ENCODE measurements at places on chromosomes 4 and X.

DNA sequence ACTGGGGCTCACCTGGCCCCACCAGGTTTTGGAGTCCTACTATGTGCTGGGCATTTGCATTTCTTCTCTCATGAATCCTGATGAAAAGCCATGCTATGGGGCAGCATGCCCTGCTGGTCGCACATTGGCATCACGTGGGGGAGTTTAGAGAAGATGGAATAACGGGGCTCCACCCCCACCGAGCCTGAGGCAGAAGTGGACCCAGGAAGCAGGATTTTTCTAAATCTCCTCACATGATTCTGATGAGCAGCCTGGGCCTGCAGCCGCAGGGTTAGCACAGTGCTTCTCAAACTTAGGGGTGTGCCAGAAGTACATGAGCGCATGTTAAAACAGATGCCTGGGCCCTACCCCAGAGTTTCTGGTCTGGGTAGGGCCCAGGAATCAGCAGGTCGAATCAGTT is 4.6 kb upstream of the SORCS2 start:
- no peak for DNase-seq

DNA sequence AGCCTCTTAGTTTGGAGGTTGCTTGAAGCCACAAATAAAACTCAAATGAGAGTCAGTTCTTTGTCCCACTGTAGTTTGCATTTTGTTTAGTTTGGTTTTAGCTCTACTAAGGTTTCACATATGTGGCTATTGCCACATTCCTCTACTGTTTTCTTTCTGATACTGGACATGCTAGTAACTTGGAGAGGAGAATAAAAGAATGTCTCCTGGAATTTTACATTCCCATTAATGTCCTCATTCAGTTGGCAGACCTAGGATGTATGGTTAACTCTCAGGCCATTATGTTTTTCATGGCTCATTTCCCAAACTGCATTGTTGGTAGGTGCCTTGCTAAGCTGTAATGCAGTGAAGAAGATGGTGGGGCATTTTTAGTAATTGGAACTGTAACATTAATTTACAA is 29.9 kb downstream of the UPRT start:
- DNase-seq, result no peak

- no peak for DNase-seq
These were observed 496.6 kb downstream of the IL1RAPL1 start for GRCh38 chrX:29083823-29084222.

DNA sequence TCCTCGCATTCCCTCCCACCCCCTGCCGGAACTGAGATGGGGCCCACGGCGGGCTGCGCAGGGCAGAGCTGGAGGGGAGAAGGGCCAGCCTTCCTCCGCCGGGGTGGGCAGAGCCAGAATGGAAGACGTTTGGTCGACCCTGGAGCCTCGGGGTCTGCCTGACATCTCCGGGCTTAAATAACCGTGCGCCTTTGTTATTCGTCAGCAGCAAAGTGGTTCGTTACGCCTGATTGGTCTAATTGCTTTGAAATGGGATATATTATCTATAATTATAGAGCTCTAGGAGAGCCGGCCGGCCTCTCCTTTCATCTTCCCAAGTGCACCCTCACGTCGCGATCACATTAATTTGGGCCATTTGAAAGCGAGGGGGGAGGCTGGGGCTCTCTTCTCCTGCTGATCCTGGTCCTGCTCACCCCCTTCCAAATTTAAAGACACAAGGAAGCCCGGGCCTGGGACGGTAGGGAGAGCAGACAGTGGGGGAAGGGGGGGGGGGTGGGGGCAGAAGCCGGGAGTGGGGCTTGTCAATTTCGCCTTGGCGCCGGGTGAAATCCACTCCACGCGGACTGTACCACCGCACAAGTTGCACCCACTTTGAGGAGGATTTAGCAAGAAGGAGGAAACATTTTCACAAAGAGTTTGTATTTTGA is 4.7 kb upstream of the MSX1 start:
- no peak for DNase-seq

- DNase-seq, result no peak
These were observed 136.2 kb upstream of the BOD1L1 start for GRCh38 chr4:13763707-13764106.

GRCh38 chrX:47239199-47239598 is 6.4 kb downstream of the USP11 start:
- DNase-seq, result no peak

GRCh38 chrX:27597508-27597907 is 7.4 kb downstream of the DCAF8L2 start:
- no peak for DNase-seq

GRCh38 chrX:29940750-29941149 is 274.6 kb upstream of the MAGEB2 start:
- no peak for DNase-seq

DNA sequence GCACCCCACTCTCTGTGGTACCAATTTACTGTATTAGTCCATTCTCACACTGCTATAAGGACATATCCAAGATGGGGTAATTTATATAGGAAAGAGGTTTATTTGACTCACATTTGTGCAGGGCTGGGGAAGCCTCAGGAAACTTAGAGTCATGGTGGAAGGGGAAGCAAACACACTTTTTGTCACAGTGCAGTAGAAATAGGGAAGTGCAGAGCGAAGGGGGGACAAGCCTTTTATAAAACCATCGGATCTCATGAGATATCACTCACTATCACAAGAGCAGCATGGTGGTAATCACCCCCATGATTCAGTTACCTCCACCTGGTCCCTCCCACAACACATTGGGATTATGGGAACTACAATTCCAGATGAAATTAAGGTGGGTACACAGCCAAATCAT is 766.9 kb upstream of the PCDH10 start:
- DNase-seq, result no peak

DNA sequence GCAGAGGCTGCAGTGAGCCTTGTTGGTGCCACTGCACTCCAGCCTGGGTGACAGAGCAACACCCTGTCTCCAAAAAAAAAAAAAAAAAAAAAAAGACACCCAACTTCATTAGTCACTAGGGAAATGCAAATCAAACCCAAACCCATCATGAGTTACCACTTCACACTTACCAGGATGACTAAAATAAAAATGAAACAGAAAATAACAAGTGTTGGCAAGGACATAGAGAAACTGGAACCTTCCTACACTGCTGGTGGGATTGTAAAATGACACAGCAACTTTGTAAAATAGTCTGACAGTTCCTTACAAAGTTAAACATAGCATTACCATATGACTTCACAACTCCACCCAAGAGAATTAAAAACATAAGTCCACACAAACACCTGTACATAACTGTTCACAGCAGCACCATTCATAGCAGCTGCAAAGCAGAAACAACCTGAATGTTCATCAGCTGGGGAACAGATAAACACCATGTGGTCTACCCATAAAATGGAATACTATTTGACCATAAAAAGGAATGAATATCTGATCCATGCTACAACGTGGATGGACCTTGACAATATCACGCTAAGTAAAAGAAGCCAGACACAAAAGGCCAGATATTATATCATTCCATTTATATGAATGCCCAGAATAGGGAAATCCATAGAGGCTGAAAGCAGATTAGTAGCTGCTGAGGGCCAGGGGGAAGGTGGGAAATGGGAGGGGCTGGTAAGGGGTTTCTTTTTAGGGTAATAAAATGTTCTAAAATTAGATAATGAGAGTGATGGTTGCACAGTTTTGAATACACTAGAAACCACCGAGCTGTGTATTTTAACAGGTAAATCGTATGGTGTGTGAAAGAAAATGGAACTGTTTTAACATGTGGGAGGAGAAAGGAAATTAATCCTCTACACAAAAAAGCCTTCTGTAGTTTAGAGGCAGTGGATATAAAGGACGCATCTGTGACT is 18.3 kb downstream of the CD99L2 start:
- no peak for DNase-seq

- DNase-seq, result no peak
These were observed 14.8 kb downstream of the LHFPL1 start for GRCh38 chrX:112664924-112665323.

- DNase-seq, result no peak
These were observed 162.7 kb downstream of the PPP3CA start for GRCh38 chr4:101184668-101185067.

DNA sequence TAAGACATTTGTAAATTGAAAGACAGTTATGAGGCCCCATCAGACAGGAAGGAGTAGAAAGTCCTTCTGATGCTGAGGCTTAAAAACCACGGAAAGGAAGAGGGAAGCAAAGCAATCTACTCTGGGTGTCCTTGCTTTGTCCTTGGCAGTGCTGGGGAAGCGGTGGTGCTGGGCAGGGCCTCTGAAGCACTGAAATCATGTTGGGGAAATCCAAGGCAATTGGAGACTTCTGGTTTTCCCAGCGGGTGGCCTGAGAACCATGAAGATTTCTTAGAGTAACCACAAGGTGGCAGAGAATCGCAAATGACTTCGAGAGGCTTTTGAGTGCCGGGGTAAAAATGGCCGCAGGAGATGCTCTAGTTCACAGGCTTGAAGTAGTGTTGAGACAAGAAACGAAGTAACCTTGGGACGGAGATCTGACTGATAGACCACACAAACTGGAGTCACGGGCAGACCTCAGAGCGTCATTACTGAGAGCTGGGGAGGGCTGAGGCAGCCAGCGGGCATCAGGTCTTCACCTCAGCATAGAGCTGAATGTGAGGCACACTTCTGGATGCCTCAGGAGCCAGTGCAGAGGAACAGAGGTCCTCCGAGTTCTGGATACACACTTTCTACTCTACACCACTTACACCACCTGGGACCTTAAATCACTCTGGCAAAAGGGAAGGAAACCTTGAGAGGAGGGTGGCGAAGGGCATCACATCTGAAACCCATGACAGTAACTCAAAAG is 130.7 kb upstream of the GPRIN3 start:
- DNase-seq, result no peak

DNA sequence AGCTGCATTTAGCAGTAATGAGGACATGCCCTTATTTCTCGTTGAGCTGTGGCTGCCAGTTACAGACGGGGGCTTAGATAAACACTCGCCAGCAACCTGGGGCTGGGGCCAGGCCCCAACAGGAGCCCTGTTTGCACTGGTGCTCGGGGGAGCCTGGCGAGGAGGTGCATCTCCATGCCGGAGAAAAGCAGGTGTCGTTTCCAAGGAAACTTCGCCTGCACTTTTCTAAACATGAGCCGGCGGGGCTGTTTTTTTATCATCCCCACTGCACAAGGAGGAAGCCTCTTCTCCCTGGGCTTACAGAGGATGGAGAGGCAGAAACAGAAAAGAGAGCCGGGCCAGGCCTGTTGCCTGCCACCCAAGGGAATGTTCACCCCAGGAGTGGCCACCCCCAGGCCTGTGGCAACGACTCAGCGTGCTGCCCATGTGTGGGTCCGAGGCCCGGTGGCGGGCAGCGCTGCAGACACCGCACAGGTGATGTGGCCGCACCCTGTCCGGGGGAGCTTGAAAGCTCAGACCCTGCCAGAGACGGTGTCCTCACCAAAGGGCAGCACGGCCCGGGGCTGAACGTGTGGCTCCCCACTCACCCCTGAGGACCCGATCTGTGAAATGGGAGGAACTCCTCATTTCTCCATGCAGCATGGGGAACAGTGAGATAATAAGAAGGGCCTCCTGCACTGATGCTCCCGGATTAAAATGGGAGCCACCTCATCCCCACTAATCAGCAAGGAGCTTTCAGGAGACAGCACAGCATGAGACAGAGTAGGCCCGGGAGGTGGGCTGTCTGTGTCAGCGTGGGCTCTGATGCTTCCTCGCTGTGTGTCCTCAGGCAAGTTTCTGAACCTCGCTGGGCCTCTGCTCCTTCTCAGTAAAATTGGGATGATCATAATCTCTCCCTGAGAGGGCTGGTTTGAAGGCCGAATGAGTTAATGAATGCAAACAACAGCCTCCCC is 33.8 kb upstream of the ADRA2C start:
- no peak for DNase-seq

DNA sequence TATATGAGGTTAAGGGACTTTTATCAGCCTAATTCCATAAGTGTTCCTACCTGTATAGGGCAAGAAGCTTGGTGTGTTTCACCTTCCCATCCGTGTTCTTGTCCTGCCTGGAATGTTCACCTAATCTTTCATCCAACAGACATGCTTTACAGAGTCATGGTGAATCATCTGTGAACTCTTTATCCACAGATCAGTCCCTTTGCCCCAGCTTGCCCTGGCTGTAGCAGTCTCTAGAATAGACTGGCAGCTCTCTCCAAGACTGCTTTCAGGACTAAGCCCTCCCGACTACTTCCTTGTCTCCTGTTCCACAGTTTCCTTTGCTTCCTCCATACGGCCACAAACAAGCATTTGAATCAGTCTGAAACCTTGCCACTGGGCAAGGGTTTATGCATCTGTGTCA is 177.9 kb upstream of the IL15 start:
- no peak for DNase-seq

GRCh38 chr4:52105276-52105675 is 54.2 kb downstream of the SPATA18 start:
- no peak for DNase-seq

DNA sequence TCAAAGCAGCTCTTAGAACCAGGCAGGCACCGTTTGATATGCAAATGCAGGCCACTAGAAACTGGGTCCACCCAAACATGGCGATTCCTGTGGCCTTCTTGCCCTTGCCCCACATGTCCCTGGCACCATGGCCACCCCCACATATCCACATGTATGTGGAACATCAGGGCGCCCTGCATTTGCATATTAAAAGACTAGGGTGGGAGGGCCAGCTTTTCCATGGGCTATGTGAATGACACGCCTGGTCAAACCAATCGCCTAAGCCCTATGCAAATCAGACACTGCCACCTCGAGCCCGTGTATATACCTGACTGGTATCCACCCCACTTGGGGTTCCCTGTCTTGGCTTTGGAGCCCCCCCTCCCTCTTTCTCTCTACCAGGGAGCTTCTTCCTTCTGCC is 107.0 kb downstream of the ABLIM2 start:
- DNase-seq, result no peak

GRCh38 chr4:8083086-8083825 is 75.4 kb downstream of the ABLIM2 start:
- no peak for DNase-seq

- no peak for DNase-seq
These were observed 152.3 kb downstream of the CBR4 start for GRCh38 chr4:168857546-168858314.

- DNase-seq, result no peak
These were observed 18.7 kb downstream of the ANTXR2 start for GRCh38 chr4:80054375-80054774.

DNA sequence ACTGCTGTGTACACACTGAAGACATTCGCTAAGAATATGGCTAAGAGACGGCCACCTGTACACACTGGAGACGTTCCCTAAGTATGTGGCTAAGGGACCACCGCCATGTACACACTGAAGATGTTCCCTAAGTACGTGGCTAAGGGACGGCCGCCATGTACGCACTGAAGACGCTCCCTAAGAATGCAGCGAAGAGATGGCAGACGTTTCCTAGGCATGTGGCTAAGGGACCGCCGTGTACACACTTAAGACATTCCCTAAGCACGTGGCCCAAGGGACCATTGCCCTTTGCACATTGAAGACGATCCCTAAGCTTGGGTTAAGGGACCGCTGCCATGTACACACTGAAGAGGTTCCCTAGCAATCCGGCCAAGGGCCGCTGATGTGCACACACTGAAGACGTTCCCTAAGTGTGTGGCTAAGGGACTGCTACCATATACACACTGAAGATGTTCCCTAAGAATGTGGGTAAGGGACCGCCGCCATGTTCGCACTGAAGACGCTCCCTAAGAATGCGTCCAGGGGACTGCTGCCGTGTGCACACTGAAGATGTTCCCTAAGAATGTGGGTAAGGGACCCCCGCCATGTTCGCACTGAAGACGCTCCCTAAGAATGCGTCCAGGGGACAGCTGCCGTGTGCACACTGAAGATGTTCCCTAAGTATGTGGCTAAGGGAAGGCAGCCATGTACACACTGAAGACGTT is 36.7 kb downstream of the DHRSX start:
- DNase-seq, result no peak

Data from GM04504 (cell line).